ENCODE measurements at places on chromosomes 4 and X. TPM values are rescaled to one million over a fixed set of nuclear protein-coding genes. Genes with fewer than 3 reads are reported as not detected.

DNA sequence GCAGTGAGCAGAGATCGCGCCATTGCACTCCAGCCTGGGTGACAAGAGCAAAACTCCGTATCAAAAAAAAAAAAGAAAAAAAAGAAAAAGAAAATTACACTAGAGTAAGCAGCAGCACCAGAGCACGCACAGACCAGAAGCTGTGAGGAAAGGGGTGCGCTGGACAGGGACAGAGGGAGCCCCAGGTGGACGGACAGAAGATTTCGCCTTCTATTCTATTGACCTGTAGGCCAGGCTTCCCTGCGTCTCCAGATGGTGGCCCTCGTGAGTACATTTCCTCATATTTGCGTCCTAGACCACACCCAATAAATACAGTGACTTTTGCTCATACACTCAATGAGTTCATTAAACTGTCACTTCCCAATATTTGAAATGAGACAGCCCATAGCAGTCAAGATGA, 19.1 kb downstream of the MTNR1A start:
- no peak for DNase-seq

XAGE2 gene
- total RNA-seq = not detected

BTK gene
- total RNA-seq = 0.05 TPM

- DNase-seq = peak; percentile 88
Observed at GRCh38 chr4:26248647-26249046, 72.2 kb upstream of the RBPJ start.

DNA sequence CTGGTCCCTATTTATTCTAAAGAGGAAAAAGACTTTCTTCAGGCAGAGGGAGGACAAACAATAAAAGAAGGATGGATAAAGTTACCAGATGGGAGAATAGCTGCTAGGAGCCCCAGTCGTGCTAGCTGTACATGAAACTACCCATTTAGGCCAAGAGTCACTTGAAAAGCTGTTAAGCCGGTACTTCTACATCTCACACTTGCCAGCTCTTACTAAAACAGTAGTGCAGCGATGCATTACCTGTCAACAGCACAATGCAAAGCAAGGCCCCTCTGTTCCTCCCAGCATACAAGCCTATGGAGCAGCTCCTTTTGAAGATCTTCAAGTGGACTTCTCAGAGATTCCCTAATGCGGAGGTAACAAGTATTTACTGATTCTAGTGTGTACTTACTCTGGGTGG, 1138.8 kb downstream of the ARAP2 start:
- DNase-seq = no peak
